ENCODE measurements at places on chromosomes 2 and 18.
A peak's percentile ranks its signal among the peaks of the same experiment; 100 is the strongest.

DNA sequence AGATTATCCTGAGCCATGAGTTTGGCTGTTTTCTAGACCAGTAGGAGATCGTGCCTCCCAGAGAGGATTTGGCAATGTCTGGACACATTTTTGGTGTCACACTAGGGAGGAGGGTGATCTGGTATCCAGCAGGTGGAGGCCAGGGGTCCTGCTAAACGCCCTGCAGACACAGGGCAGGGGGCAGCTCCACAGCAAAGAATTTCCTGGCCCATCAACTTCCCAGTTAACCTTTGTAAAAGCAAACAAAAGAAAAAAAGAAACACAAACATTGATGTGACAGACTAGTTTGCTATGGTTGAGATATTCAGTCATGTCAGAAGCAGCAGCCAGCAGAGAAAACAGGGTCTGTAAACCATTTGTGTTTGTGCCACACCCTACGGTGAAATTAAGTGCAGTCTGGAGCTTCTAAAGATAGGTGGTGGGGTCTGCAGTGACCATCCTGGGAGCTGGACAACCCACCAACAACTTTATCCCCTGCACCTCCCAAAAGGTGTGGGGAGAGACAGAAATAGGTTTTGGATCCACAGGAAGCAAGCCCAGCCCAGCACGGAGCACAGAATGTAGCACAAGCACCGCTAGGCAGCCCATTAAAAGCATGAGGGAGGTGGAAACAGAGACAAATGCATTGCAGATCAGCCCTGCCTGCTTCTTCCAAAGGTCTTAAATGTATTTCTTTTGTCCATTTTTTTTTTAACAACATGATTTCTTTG, 232.5 kb downstream of the MYT1L start:
- no peak for DNase-seq

GRCh38 chr2:13676269-13676668, 956.2 kb upstream of the LRATD1 start:
- DNase-seq: no peak

DNA sequence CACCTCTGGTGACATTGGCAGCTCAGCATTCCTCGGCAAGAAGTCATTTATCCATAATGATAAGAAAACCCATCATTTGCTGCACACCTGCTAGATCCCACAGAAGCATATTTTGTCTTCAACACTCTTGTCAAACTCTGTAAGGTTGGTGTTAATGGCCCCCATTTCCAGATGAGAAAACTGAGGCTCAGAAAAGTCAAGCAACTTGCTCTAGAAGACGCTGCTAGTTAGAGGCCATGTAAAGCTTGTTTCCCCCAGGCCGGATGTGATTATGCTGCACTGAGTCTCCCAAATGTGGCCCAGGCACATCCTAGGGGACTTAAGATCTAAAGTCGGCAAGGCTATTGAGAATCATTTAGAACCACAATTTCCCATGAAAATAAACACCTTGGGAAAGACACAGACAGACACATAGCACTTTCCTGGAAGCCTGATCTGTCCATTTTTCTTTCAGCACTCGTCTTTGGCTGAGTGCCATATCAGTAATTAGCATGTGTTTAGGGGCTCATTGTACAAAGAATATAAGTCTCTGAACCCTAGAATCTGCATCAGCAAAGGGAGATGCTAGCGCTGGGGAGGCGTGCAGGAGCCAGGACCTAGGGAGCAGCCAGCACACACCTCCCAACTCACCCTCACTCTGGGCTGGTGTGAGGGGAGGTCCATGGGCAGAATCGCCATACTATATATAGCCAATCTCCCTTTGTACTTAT, 39.3 kb downstream of the C1QL2 start:
- no peak for DNase-seq

GRCh38 chr18:63578357-63578958, 8.7 kb upstream of the SERPINB13 start:
- no peak for DNase-seq

DNA sequence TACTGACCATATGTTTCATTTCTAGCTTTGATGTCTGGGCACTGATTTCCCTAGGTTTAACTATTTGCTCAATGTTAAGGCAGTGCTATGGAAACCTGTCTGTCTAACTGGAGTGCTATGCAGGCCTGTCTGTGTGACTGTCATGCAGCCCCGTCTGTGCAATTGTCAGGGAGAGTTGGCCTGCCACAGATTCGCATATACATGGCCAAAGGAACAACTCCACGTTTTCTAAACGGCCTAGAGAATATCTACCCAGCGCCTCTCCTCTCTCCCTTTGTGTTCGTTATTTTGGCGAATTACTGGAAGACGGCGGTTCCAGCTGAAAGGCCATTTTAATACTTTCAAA, 59.6 kb upstream of the PSME4 start:
- DNase-seq: no peak

GRCh38 chr2:168624028-168624427, 168.0 kb downstream of the CERS6 start:
- no peak for DNase-seq

- no peak for DNase-seq
Measured at GRCh38 chr2:240437551-240437860, 2.0 kb downstream of the GPC1 start.

GRCh38 chr2:11241412-11242203, 86.3 kb downstream of the SLC66A3 start:
- no peak for DNase-seq

DNA sequence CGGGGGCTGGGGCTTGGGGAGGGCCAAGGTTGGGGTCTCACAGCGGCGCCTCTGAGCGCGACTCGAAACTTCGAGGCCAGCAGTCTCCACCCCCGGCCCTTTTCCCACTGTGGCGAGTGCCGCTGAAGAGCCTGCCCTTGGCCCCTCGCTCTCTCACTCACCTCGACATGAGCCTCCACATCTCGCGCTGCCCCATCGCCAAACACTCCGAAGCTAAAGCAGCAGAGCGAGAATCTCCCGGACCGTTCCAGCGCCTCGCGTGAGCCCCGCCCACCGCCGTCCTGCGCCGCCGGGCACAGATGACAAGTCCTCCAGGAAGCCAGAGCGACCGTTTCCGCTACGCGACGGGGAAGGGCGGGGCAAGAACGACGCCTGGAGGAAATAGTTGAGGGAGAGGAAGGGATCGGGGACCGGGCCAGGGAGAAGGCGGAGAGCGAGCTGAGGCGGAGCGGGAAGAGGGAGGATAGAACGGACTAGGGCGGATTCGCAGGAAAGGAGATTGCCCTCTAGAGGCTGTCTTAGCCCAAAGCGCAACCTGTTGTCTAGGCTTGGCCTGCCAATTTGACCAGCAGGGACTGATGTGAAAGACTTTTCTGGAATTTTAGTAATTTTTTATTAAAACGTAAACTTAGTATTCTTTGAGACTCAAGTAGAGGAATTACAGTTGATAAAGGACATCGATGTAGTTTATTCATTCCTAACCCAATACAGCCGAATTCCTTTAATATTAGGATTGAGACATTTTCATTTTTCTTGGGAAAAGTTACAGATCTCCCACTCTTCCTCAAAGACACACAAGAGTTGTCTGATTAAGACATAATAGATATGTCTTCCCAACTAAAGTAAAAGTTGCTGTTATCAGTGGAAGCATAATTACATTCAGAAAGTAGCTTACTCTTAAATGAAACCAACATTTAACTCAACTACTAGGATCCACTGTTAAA, at the start of gene HIBCH:
HIBCH (minus strand) TSS at position 272 of the 944 bp plus-strand sequence; CDS start at position 196, 76 bp downstream.
- peak; percentile 88 for DNase-seq

GRCh38 chr2:217836901-217837491, 165.8 kb downstream of the TNS1 start:
- no peak for DNase-seq

DNA sequence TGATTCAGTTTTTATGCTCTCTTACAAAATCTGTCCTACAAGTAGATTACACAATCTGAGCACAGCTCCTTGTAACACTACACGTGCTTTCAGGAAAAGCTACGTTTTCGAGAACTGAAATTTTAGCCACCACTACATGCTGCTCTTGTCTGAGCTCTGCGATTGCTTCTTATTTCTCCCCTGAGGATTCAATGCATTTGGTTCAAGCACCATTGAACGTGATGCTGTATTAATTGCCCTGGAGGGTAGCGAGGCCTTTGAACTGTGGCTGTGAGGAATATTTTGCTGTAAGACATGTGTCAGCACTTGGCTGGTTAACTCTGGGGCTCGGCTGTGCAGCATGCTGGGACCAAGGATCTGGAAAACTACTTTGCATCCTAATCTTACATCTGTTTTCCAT, 405.8 kb downstream of the EPHA4 start:
- DNase-seq: no peak

DNA sequence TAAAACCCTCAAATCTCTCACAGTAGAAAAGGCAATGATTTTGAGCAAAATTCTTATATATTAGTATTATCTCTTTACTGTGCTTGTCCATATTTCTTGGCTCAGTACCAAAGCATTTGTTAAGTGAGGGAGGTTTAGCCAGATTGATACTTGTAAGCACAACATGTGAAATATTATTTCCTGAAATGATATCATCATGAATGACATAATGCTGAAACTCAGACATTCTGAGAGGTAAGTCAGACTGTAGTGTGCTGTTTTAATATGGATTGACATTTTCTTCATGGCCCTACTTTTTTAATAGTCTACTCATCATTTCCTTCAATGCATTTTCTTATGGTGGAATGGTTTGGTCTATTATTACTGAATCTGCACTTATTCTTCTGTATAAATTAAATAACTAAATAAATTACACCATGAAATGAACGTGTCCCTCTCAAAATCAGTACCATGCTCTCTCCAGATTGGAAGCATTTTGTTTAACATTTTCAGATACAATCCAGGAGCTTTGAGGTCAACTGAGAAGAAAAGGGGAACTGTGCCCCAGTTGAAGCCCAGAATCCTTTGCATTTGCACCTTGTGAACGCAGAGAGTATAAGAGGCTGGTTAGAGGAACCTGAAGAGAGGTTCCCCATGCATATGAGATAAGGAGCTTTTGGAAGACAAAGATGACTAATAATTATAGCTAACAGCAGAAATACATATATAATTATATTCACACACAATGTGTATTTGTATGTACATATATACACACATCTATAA, 50.1 kb upstream of the CRACDL start:
- no peak for DNase-seq

DNA sequence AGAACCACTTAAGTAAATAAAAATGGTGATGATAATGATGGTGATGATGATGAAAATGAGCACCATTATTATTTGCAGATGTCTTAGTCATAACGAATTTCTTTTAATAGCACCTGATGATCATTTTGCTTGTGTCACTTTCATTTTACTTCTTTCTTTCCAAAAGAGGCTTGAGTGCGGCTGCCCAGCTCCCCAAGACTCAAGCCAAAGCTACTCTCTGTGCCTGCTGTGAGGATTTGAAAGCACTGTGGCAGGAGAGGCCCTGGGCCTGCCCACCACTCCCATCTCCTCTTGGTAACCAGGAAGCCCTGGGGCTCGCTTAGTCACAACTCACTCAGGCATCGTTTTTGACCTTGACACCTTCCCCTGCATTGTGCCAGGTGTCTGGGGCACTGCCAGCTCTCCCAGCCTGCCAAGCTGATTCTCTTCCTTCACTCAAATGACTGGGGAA, 41.2 kb downstream of the RPL37A start:
- no peak for DNase-seq

DNA sequence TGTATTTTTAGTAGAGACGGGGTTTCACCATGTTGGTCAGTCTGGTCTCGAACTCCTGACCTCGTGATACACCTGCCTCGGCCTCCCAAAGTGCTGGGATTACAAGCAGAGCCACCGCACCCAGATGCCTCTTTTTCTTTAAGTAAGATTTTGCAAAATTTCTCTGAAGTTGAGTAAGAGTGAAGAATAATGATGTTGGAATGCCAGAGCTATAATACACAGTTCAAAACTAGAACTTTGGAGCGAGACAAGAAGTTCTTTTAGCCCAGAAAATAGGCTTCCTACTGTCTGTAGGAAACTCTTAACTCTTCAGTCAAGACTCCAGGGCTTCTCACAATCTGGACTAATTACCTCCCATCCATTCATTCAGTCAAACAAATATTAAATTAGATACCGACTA, 51.4 kb downstream of the MARCHF4 start:
- no peak for DNase-seq

GRCh38 chr2:119696494-119697030, 17.6 kb downstream of the TMEM177 start:
- DNase-seq: no peak

DNA sequence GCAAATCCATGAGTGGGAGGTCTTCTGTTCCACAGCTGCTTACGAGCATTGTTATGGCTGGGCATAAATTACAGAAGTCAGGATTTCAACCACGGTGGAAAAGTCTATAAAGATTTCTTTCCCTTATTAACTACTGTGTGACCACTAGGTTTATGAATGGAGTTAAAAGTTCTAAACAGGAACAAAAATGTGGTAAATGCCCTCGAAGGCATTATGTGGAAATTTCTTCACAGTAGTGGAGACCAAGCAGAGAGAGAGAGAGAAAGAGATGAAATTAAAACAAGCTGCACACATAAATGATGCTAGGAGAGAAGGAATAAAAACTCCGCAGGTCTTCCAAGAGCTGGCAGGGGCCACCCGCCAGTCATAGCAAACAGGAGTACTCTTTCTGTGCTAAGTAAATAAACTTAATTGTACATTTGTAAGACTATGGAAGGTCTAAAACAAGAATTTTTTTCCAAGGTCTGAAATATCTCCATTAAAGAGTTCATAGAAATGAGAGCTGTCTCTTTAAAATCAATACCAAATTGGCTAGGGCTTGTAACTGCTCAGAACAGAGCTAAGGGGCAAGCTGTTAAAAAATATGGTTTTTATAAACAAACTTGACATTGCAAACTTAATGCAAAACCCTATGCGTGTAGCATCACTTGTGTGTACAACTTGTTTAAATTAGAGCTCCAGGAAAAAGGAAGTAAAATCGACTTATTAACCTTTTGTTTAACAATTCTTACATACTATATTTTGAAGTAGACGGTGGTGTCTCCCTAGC, 438.2 kb downstream of the MEIS1 start:
- no peak for DNase-seq

DNA sequence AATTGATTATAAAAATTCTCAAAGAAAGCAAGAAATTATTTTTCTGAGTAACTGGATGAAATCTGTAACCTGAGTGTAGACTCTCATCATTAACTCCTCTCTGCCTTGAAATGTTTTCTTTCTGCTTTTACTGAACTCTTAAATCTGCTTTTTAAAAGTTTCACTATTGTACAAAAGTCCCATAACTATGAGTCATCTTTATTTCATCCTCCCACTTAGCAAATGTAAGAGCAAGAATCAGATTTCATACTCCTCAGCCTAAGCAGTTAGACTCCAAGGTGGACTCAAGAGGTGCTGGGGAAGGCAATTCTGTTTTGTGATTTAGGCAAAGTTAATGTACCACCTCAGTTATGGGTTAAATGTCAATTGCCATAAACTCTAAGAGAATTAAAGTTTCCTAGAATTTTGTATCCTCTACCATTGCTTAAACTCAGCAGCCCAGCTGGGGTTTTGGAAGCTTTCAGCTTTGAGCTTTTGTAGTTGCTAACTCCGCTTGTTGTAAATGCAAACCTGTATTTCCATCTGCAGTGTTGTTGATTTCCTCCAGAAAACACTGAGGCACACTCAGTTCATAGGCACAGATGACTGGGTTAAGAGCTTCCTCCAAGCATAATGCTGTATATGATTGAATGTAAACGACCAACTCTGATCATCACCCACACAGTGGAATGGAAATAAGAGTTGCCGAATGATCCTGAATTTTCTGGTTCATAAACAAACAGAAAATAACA, 268.8 kb downstream of the ARHGAP15 start:
- no peak for DNase-seq

Data from activated T-cell treated with anti-CD3 and anti-CD28 coated beads for 24 hours (primary cell).